Stimulated activated CD8-positive, alpha-beta memory T cell treated with anti-CD3 and anti-CD28 coated beads, Interleukin-15, amount 100 ng/mL, for 48 hours (primary cell): ENCODE measurements at places on chromosomes 7 and 10.

DNA sequence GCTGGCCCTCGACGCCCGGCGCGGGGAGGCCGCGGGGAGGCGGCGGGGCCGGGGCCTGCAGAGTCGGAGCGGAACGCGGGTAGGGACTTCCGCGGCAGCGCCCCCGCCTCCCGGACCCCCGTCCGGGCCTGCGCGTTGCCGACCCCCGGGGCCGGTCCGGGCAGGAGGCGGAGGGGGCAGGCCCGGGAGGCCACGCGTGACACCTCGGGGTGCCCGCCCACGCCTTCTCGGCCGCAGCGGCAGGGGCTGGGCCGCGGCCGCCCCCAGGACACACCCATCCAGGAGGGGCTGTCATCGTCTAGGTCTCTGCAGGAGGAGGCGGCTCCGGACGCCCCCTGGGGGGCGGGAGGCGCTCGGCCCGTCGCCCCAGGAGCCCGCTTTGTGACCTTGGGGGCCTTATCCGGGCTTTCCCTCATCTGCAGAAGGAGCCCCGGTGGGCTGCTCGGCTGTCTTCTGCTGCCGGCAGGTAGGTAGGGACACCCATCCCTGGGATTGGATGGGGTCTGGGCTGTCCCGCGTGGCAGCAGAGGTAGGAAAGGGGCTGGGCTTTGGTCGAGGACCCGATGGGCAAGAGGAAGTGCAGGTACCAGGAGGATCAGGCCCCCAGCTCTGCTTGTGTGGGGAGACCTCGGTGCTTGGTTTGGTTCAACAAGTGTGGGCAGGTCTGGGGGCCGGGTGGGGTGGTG is 569 bp downstream of the ZNF316 start:
- peak; percentile 58 for DNase-seq

- no peak for DNase-seq
Measured at GRCh38 chr7:151383638-151384351, 26.0 kb downstream of the WDR86 start.

- no peak for DNase-seq
Measured at GRCh38 chr10:8379906-8380832, 325.7 kb downstream of the GATA3 start.

DNA sequence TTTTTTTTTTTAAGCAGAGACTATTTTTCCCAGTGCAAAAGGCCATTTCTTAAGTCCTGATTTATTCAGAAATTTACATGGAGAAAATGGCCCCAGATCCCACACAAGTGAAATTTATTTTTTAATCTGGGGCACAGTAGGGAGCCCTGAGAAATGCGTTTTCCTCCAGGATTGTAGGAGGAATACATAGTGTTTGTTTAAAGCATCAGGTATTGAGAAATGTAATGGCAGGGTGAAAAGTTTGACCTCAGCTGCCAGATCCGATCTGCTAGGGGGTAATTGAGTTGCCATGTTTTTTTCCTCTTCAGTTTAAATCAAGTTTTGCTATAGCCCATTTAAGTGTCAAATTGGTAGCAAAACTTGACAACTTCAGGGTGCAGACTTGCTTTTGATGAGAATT is 110.0 kb downstream of the LRMDA start:
- no peak for DNase-seq

DNA sequence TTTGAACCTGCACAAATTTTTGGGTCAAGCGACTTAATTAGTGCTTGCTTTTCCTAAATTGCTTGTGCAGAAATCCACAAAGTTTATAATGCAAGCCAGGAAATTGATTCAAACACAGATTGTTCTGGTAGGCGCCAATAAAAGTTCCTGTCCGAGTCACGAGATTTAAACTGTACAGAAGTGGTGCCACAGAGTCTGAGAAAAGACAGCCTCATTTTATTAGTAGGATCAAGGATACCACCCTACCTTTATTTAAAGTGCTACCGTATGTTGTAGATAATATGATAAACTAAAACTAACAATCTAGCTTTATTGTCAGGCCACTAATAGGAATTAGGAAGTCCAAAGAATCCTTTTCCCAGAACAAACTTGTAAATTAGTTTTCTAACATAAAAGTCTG is 696.7 kb downstream of the TNS3 start:
- DNase-seq, result no peak

GRCh38 chr10:119449760-119450461 is 92.6 kb downstream of the RGS10 start:
- no peak for DNase-seq

DNA sequence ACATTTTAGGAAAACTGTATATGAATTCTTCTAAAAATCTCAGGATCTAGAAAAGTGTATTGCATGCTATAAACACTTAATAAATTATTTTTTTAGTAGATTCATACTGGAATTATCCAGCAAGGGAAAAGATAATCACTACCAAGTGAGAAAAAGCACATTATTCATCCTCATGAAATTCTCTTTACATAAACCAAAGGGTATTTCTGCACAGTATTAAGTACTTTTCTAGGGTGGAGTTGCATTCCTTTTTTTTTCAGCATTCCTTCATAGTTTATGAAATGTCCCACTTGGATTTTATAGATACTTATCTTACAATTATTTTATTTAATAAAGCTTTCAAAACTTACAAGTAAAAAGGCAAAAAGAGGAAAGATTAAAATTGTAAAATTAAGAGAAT is 403.3 kb downstream of the HGF start:
- no peak for DNase-seq

DNA sequence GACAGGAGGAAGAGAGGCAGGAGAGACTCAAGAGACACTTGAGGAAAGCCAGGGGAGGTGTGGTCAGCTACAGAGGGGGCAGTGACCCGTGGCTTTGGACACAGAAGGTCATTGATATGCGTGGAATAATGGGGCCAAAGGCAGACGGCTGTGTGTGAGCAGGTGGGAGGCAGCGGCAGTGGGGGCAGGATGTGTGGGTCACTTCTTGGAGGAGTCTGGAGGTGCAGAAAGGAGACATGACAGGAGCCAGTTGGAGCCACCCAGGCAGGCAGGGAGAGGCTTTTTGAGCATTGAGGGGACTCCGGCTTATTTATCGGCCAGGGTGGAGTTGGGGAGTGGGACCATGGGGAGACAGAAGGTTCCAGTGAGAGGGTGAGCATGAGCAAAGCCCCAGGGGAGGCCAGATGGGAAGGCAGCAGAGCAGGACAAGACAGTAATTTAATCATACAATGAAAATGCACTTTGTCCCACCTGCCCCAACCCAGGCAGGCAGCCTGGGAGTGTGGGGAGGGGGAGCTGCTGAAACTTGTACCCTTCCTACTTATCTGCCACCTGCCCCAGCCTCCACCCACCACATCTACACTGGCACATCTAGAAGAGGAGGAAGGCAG is 5.0 kb downstream of the LDB3 start:
- no peak for DNase-seq

DNA sequence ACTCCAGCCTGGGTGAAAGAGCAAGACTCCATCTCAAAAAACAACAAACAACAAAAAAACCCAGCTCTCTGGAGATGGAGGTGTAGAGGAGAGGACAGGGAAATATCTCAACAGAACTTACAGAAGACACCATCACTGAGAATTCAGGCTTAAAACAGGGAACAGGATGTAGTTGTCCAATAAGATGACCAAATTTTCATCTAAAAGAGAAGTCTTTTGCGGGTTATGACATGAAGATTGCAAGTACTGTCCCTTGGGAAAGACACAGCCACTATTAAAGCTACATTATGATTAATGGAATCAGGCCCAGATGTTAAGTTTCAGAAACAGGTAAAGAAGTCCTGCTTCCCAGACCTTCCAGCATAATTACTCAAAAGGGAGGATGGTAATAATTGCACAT is 235.2 kb upstream of the NRP1 start:
- no peak for DNase-seq

GRCh38 chr7:24325708-24326107 is 41.7 kb downstream of the NPY start:
- DNase-seq, result no peak

GRCh38 chr7:123528265-123528664 is 6.1 kb downstream of the IQUB start:
- DNase-seq, result no peak

DNA sequence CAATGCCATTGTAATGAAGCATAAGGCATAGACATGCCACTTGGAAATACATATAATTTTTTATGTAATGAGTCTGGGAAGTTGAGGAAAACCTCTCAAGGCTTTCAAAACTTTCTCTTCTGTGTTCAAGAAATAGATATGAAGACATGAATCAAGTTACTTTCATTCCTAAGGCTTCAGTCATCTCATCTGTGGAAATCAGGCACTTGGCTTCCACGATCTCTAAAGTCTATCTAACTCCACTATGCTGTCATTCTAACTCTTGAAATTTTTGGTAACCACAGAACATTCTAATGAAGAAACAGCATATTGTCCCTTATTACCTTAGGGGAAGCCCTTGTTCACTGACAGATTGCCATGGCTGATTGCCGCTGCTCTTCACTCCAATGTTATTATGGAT is 242.6 kb downstream of the CNTNAP2 start:
- DNase-seq, result no peak

- DNase-seq, result no peak
Measured at GRCh38 chr10:128866551-128866950, 600.5 kb upstream of the MGMT start.

DNA sequence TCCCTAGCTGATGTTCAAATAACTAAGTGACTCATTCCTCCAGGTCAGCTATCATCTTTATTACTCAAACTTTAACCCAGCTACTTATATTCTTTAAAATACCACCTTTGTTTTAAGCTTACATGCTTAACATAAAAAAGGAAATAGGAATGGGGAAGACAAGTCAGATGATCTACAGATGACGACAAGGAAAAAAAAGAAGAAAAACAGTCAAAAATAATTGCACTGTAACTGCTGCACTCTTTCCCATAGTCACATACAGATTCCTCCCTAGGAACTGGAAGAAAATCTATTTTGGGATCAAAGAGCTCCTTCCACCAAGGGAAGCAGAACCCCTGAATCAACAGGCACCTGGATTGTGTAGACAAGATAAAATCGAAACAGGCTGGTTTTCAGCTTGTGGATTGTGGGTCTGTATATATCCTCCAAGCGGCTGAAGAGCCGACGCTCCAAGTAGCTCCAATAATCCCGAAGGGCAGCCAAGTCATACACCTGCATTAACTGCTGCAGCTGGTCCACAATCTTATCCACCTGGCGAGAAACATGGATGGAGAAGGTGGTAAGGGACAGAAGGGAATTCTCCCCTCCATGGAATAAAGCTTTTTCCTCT is 2.0 kb downstream of the WDR91 start:
- no peak for DNase-seq

- DNase-seq, result no peak
Measured at GRCh38 chr7:151477867-151478266, 37.9 kb upstream of the CRYGN start.

DNA sequence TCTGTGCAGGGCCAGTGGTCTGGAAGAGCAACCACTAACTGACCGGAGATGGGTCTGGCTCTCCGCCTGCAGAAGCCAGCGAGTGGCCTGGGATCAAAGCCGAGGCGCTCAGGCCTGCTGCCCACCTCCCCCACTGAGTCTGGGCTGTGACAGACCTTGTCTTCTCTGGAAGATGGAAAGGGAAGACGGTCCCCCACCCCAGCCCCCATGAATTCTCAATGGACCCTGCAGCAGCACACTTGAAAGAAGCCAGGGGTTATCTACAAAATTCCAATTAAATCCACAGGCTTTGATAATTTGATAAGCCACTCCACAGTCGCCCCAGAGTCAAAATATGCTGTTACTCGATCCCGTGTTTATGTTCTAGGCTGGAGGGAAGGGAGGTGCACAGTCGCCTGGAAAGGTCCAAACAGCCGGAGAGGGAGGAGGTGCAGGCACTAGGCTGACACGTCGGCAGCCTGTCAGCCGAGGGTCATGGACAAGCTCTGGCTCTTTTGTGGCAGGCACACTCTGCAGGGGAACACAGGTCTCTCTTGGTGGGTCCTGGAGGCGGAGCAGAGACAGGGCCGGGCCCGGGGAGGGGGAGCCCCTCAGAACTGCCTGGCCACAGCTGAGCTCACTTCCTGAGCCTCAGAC is 134.9 kb downstream of the SH3PXD2A start:
- DNase-seq, result no peak

DNA sequence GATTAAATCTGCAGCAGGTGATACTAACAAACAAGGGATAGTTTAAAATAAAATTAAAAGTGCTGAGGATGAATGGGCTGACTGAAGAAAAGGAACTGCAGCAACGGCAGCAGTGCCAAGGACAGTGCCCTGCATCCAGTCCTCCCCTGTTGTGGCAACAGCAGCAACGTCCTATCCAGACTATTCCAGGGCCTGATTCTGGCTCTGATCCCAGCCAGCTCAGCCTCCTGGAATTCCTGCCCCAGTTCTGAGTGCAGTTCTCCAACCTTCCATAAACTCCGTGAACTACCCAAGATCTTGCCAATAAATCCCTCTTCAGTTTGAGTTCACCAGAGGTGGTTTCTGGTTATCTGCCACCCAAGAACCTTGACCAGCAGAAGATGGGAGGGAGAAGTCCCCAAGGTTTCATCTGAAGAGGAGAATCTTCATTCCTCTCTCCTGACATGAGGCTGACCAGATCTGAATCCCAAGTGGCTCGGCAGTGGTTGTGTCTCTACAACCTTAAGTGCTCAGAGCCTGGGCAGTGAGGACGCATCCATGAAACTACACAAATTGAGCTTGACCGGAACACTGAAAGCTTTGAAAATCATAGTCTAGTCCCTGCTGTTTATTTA is 115.8 kb downstream of the SORBS1 start:
- DNase-seq, result no peak

DNA sequence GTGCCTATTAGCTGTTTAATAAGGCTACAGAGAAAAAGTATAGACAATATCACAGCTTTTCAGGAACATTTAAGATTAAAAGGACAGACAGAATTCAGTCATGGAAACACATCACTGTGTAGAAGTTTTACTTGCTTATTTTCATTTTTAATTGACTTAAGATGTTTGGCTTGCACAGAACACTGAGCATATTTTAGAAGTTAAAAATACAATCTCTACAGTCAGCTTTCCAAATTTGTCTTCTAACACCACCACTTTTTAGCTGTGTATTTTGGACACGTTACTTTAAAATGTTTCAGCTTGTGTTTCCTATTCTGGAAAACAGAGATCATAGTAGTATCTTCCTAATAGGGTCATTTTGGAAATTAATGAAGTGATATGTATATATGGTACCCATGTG is 11.8 kb downstream of the CFAP69 start:
- DNase-seq, result no peak

DNA sequence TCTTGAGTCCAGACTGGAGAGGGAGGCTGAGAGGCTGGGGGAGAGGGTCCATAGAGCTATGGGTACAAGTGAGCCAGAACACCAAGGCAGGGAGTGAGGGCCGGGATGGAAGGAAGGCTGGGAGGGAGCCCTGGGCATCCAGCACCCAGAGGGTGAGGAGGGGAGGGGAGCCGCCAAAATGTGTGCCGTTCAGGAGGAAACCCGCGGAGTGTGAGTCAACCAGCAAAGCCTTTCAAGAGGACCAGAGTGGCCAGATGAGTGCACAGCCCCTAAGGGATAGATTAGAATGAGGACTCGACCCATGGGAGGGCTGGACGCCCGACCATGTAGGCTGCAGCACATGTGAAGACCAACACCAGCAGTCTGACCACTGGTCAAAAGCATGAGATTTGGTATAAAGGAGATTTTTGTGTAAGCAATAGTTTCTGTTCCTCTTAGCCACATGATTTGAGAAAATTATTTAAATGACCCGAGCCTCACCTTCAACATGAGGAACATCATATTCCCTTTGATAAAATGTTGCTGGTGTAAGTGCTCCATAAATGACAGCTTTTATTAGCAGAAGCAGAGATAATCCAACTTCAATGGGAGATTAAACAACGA is 179.7 kb upstream of the GRB10 start:
- no peak for DNase-seq
